EH (cell line): ENCODE measurements at places on chromosomes 5 and 9.

DNA sequence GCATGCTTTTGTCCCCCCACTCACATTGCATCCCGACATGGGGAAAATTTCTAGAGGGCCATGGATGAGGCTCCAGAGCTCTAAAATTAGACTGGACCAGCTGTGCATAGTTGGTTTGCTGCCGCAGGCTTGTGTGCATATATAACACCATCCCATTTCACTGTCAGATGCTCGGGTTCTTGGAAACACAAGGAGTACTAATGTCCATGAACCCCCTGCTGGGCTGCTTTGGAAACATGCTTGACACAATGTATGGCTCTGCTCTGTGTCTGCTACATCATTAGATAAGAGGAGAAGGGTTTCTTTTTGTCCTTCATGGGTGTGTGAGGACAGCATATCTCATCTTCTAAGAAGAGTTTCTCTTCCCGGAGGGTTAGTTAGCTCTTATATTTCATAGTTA is 292.1 kb upstream of the RORB start:
- no peak for DNase-seq

GRCh38 chr5:61609840-61610677 is 278.0 kb downstream of the ZSWIM6 start:
- DNase-seq: no peak

DNA sequence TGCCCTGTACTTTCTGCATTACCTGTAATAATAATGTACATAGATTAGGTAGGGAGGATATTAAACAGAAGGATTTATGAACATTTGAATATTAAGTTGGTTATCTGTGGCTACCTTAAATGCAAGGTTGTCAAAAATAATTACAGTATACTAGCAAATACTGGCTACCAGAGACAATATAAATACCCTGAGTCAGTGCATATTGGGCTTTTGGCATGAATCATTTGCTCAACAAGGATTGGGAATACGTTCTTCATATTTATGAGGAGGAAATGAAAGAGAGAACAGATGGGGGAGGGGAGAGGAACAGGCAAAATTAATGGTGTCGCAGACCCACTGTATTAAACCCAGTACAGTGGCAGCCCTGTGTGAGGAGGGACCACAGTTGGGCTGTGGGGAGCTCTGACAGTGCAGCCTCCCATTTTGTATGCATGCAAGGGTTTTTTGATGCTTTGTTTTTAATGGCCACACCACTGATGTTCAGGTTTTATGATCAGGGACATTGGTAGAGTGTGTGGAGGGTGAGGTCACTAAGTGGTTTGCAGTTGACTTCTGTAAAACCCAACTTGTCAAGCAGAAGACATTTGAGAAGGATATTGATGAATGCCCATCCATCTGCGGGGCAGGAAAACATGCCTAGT is 56.9 kb downstream of the MVB12B start:
- no peak for DNase-seq

- no peak for DNase-seq
Observed at GRCh38 chr9:93976973-93977372, 21.8 kb upstream of the BARX1 start.

- DNase-seq: peak; percentile 92
Observed at GRCh38 chr5:91151947-91152346, 231.2 kb downstream of the ARRDC3 start.

DNA sequence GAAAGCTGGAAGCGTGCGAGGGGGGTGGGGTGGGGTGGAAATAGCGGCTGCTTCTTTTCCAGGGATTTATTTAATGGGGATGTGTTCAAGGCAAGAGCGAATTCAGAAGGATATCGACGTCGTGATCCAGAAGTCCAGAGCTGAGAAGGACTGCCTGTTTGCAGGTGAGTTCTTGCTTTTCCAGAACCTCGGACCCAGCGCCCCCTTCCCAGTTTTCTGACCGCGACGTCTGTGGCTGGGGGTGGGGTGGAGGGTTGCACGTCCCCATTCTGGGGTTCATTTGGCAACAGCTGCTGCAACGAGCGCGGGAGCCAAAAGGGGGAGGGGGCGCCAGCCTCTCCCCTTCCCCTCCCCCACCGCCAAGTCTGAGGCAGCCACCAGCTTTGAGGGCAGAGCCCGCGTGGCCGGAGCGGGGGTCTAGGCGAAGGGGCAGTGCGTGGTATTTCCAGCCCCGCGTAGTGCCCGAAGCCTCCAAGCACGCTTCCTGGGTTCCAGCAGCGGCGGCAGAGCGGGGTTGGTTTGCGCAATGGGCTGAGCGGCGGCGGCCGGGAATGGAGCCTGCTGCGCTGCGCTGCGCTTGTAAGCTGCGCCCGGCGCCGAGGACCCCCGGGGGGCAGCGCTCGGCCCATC is 701 bp downstream of the PARP8 start:
- peak; percentile 49 for DNase-seq

DNA sequence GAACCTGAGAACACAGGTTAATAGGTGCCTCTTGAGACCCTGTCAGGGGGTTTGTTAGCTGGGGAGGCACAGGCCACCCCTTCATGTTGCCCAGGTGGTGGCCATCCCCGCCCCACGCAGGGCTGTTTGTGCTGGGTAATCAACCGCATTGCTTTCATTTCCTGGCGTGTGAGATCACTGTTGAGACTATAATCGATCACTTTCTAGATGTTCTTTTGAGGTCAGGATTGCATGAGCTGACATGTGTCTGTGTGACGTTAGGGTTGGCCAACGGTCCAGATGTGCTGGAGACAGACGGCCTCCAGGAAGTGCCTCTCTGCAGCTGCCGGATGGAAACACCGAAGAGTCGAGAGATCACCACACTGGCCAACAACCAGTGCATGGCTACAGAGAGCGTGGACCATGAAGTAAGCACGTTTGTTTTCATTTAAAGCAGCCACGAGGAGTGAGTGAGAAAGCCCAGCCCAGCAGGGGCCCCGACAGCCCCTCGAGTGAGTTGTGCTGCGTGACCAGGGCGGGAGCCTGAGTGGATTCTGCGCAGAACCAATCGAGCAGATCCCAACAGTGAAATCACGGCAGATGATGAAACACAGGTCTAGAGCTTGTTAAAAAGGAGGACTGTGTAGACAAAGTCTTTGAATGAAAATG is 115.0 kb upstream of the CACNA1B start:
- DNase-seq: no peak

DNA sequence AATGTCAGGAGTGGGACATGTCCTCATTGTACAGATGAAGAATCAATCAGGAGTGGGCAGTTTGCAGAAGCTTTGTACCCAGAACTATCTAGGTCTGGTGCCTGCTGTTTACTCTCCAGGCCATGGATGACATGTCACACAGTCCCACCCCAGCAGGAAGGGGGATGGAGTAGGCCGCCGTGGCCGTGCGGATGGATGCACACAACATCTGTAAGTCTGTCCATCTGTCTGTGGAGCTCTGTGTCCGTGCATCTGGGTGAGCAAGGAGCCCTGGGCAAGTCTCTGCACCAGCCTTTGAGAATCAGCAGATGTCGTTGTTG is 311.5 kb upstream of the IRX4 start:
- DNase-seq: no peak

DNA sequence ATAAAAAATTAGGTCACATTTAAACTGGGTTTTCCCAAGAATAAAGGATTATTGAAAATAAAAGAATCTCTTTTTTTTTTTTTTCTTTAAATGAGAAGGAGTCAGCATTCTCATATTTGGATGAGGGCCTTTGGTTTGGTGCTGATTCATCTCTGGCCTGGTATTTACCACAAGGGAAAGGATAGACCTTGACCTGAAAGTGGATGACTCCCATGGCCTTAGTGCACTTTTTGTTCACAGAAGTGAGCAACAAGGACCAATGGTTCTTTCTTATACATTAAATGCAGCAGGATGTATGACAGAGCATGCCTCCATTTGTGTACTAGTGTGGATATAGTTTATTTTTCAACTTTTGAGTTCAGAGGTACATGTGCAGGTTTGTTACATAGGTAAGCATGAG is 6.9 kb downstream of the YTHDC2 start:
- DNase-seq: peak; percentile 49

DNA sequence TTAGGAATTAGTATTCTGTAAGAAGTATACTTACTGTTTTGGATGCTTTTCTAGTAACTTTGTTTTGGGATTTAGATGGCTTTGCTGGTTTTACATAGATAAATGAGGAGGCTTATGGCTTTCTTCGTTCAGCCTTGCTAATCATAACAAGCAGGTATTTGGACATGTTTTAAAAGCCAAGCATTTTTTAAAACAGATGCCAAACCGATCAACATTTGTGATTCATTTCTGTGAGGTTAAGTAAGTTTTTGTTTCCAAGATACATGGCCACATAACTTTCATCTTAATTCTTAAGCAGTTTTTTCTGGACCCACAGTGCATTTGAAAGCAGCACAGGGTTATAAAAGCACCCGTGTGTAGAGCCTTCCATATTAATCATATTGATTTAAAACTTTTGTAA is 21.7 kb downstream of the TARS1 start:
- DNase-seq: no peak

- peak; percentile 77 for DNase-seq
Observed at GRCh38 chr5:132414634-132415378, 45.3 kb downstream of the SLC22A5 start.

GRCh38 chr9:78319197-78320029 is 22.5 kb downstream of the PSAT1 start:
- no peak for DNase-seq

DNA sequence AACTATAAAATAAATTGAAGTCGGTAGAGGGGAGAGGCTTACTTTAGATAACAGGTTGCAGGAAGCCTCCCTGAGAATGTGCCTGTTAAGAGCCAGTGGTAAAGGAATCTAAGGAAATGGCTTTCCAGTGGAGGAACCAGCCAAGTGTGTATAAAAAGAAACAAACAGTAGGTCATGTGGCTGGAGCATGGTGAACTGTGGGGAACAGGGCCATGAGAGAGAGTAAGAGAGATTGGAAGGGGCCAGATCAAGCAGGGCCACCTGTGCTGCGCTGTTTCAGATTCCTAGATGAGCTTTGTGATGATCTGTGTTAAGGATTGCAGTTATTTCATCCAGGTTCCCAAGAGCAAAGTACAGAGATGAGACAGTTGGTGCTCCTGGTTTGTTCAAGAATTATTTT is 152.7 kb upstream of the SGCD start:
- no peak for DNase-seq

- DNase-seq: no peak
Observed at GRCh38 chr9:99818500-99818899, 3.2 kb upstream of the NR4A3 start.

- DNase-seq: no peak
Observed at GRCh38 chr5:129069292-129069691, 25.3 kb upstream of the ISOC1 start.

- no peak for DNase-seq
Observed at GRCh38 chr5:136309932-136310598, 55.3 kb downstream of the TRPC7 start.

DNA sequence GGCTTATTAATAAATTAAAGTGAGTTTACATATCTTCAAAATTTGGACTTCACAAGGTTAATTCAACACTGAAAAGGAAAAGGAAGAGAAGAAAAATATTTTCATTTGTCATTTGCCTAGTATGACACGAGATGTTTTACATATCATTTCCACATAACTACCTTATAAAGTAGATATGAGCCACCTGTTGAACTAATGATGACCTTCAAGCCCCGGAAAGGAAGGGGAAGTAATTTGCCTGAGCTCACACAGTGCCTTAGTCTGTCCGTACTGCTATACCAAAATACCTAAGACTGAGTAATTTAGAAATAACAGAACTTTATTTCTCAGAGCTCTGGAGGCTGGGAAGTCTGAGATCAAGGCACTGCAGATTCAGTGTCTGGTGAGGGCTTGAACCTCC is 17.9 kb downstream of the CMYA5 start:
- no peak for DNase-seq

DNA sequence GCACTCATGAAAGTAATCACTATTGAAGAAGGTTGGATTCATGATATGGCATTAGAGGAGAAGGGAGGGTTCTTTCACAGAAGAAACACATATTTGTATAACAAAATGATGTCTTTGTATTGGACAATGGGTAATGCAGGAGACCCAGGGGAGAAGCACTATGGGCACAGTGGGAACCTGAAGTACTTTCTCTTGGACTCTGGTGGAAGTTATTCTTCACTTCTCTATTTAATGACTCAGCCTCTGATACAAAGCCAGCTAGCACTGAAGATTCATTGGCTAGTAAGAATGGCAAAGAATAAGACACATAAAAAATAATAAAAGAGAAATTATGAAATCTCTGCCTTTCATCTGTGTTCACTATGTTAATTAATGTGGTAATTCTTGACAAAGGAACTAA is 149.9 kb upstream of the PRR16 start:
- peak; percentile 13 for DNase-seq

- DNase-seq: no peak
Observed at GRCh38 chr5:59103303-59103702, 520.4 kb downstream of the RAB3C start.

GRCh38 chr5:50808406-50808805 is 142.0 kb downstream of the PARP8 start:
- DNase-seq: no peak

GRCh38 chr5:6181147-6181729 is 197.1 kb downstream of the MED10 start:
- DNase-seq: no peak

DNA sequence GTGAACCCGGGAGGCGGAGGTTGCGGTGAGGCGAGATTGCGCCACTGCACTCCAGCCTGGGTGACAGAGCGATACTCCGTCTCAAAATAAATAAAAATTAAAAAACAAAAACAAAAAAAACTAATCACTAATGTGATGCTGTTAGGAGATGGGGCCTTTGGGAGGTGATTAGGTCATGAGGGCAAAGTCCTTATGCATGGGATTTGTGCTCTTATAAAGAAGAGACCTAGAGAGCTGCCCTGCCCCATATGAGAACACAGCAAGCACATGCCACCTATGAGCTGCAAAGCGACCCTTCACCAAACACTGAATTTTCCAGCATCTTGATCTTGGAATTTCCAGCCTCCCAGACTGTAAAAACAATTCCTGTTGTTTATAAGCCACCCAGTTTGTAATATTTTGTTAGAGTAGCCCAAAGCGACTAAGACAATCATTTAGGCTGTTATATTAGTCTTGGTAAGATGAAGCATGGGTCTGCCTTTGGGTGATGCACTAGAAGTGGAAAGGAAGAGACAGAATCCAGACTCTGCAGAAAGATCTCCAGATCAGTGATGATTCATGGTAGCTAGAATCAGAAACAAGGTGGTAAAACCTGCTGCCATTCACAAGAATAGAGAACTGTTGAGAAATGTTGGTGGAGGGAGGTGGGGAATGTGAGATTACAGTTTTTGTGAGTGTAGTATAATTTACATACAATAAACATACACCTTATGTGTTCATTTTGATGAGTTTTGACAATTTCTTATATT is 26.2 kb downstream of the GPR21 start:
- DNase-seq: no peak

DNA sequence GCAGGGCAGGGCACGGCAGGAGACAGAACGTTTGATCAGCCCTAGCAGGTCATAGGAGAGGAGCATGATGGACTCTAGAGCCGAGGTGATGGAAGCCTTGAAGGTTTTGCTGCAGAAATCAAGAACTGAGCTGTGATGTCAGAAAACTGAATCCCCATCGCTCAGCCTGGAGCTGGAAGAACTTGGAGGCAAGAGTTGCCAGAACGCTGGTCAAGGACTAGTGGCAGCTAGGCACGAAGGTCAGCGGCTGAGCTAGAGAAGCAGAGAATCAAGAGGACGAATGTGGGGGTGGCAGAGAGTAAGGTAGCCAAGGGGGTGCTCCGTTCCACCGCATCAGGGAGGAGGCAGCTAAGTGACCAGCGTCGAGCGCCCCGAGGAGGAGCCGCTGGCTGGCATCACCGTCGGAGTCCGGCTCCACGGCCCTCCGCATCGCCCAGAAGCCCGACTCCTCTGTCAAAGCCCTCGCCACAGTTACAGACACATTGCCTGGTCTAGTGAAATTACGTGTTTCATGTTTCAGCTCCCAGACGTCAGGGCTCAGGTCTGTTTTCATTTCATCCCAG is 1.2 kb upstream of the GALNT10 start:
- DNase-seq: no peak

GRCh38 chr9:36967997-36968396 is 66.1 kb downstream of the PAX5 start:
- DNase-seq: no peak
